ENCODE measurements at places on chromosomes 2 and 18.

- DNase-seq: no peak
Observed at GRCh38 chr2:96170626-96171025, 25.4 kb upstream of the DUSP2 start.

GRCh38 chr2:55587-56448, 9.5 kb upstream of the FAM110C start:
- DNase-seq: no peak

DNA sequence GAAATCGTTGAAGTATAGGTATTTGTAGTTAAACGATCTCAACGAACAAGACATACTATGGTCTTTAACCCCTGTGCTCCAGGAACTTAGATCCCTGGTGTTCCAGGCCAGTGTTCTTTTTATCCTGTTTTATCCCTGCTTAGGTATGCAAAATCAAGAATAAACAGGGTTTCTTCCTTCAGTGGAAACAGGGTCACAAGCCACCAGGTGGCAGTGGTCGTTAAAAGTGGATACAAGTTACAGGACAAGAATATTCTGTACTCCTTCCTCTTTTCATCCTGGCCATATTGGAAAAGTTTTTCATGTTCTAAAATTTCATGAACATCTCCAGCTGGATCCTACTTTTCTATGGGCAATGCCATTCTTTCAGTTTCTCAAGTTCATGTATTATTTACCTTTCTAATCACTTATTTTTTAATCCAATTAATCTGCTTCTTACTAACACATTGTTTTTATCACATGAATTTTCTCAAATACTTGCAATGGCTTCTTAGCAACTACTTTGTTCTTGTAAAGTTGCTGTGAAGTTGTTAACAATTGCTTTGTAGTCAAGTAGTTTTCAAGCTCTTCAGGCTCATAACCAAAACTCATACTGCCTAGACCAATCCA, 16.4 kb upstream of the HNMT start:
- no peak for DNase-seq

- no peak for DNase-seq
Observed at GRCh38 chr2:56464066-56464465, 280.3 kb downstream of the CCDC85A start.
